Stimulated activated CD8-positive, alpha-beta memory T cell treated with anti-CD3 and anti-CD28 coated beads, Interleukin-4, amount 100 ng/mL, for 24 hours (primary cell): ENCODE measurements at places on chromosomes 3 and 15.

DNA sequence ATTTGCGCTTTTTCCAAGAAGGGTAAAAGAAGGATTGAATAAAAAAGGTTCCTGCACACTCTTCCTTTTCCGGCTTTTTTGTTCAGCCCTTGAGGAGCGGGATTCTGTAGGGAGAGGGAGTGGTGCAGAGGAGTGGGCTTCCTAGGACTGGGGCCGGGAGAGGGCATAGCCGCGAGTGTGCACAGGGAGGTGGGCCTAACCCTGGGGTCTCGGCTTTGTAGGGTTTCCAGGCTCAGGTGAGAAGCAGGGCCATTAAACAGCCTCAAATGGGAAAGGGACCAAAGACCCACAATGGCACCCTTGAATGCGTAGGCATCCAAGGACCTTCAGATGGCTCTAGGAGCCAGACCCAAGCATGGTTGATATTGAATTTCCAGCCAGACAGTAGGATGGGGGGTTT is 35.4 kb upstream of the RAB6B start:
- DNase-seq = no peak

DNA sequence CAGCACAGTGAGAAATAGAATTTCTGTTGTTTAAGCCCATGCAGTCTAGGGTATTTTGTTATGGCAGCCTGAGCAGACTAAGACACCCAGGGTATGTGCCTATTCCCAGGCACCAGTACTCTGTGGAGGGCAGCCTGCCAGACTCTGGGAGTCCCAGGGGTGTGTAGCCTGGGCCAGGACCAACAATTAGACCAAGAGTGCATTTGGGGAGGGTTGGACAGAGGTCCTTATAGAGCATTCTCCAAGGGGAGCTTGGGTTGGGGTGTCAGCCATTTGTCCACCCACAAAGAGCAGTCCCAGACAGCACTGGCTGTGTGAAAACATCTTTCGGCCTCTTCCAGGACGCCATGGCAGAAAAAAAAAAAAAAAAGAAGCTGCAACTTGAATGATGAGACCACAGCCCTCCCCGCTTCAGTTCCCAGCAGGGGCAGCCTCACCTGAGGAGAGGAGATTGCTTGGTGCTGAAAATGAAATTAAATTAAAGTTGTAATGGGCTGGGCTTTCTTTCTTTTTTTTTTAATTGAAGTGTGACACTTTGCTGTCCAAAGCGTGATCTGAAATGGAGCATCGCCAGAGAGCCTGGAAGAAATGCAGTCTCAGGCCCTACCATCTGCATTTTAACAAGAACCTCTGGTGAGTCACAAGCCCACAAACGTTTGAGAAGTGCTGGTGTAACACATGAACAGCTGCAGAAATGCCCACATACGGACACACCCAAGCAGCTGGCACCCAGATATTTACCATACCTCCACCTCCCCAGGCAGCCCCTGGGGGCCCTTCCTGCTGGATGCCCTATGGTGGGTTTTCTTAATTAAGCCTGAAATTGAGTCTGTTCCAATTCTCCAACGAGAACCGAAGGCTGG is 21.3 kb upstream of the CAV3 start:
- DNase-seq = no peak

DNA sequence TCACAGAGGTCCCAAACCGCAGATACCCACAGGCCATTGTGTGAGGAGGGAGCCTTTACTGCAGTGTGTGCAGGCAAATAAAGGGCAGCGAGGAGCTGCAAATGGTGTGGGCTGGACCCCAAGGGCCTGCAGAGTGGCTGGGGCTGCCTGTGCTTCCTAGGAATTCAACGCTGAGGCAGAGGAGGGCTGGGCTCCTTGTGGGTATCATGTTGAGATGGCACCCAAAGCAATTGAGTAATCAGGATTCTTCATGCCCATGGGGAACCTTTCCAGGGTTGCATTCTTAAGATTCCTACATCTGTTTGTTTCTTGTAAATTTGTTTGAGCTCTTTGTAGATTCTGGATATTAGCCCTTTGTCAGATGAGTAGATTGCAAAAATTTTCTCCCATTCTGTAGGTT is 85.4 kb upstream of the LIPC start:
- no peak for DNase-seq

- no peak for DNase-seq
These were observed 192.6 kb upstream of the LPP start for GRCh38 chr3:187961366-187961765.

GRCh38 chr3:197801891-197802778 is 11.1 kb downstream of the LRCH3 start:
- DNase-seq = no peak

- DNase-seq = no peak
These were observed 705 bp downstream of the DLL4 start for GRCh38 chr15:40929660-40930429.

DNA sequence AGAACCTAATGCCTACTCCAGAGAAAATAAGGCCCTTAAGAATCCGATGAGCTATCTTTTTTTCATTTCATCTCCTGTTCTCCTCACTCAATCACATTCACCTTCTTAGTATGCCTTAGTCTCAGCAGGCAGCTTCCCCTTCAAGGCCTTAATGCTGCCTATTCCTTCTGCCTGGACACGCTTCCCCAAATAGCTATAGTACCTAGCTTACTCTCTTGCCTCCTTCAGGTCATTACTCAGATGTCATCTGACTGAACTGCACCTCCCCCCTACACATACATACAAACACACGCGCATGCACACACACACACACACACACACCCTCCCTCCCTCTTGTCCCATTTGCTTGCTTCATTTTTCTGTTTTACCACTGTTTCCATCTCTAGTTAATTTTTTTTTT is 191.5 kb upstream of the MLF1 start:
- DNase-seq = no peak

DNA sequence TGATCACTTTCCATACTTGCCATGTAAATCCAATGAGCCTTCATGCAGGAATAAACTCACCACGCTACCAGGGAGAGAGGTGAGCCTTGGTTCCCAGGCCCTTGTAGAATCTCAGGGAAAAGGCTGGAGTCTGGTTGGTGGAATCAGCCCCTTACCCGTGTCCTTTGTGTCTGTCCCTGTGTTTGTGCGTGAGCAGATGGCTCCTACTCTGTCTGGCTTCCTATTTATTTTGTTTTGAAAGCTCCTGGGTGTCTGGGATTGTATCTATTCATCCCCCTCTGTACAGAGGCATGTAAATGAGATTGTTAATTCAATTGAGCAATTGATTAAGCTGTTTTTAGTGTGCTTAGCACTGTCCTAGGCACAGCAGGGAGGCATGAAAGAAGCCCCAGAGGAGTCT is 278.1 kb downstream of the THSD4 start:
- no peak for DNase-seq

DNA sequence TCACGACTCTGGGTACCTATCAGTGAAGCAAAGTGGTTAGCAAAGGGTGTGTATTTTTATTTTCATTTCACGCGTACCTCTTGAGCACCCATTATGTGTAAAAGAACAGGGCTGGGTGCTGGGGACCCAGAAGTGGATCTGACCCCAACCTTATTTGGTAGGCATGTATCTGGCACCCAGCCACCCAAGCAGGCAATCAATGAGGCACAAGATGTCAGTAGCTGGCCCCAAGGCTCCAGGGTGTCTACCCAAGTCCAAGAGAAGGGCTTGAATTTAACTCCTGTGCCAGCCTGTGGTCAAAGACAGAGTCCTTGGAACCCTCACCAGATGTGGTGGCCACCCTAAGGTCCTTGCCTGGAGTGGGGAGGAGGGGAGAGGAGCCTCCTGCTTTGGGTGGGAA is 5.7 kb downstream of the PLEKHO2 start:
- DNase-seq = no peak

GRCh38 chr3:123781571-123782275 is 102.4 kb downstream of the MYLK start:
- DNase-seq = no peak
